ENCODE measurements at places on chromosomes 7 and 10.
A peak's percentile ranks its signal among the peaks of the same experiment; 100 is the strongest.

DNA sequence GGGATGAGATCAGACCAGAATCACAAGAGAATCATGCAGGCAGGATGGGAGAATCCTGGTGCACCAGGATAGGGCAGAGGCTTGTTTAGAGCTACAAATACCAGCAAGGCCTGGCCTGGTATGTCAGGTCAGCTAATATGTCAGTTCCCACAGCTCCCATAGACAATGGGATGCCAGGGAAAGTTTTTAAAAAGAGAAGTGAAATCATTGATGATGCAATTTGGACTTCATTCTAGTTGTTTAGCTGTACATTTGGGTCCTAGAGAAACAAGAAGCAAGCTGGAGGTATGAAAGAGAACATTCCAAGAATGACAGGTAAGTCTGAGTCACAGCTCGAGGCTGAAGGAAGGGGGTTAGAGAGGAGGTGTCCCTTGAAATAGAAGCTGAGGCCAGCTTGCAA lies 45.2 kb downstream of the GPR141 start:
- DNase-seq: no peak

GRCh38 chr10:60536529-60537114 lies 146.9 kb upstream of the ANK3 start:
- no peak for DNase-seq

- no peak for DNase-seq
Observed at GRCh38 chr7:112538726-112539255, 58.0 kb downstream of the LSMEM1 start.

DNA sequence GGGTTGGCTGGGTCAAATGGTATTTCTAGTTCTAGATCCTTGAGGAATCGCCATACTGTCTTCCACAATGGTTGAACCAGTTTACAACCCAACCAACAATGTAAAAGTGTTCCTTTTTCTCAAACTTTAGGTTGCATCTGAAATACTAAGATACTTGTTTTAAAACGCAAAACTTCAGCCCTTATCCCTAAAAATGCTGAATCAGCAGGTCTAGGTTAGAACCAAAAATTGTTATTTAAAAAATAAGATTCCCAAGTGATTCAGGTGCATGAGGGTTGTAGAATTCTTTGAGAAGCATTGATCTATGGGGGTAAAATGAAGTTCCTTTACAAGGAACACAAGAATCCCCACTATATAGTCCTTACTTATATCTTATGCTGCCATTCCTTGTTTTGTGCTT lies 56.5 kb upstream of the BICC1 start:
- DNase-seq: no peak

GRCh38 chr7:55485501-55486191 lies 86.7 kb downstream of the VOPP1 start:
- DNase-seq: no peak

- no peak for DNase-seq
Observed at GRCh38 chr7:20964281-20964918, 177.7 kb upstream of the SP8 start.

GRCh38 chr7:94658826-94659225 lies 2.9 kb upstream of the SGCE start:
- DNase-seq: no peak

DNA sequence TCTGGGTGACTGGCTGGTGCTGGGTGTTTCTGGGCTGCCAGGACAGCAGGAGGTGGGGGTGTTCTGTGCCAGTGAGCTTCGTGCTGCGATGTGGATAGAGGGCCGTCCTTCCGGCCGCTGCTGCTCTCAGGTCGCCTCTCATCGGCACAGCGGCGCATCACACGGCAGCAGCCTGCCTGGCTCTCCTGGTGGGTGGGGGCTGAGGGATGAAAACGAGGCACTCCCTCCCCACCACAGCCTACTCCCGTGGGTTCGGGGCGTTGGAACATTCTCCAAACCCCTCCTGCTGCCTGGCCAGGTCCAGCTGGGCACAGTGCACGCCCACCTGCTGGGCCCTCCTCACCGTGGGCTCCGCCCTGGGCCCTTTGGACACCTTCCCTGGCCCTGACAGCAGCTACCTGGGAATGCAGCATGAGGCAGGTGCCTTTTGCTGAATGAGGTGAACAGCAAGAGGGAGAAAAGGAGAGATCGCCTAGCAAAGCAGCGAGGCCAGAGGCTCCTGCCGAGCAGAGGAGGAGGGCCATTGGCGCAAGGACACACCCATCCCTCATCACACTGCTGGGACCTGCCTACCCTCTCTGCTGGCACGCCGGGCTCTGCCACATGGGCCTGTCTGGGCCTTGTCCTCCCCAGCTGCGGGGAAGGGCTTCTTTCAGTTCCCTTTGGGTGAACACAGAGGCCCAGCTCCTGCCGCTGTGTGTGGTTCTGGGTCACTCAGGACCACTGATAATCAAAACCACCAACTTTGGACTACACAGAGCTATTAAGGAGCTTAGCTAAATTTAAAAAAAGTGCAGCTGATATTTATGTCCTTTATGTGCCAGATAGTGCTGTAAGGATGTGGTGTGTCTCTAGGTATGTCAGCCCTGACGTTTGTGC lies 33.4 kb downstream of the INPP5A start:
- no peak for DNase-seq

DNA sequence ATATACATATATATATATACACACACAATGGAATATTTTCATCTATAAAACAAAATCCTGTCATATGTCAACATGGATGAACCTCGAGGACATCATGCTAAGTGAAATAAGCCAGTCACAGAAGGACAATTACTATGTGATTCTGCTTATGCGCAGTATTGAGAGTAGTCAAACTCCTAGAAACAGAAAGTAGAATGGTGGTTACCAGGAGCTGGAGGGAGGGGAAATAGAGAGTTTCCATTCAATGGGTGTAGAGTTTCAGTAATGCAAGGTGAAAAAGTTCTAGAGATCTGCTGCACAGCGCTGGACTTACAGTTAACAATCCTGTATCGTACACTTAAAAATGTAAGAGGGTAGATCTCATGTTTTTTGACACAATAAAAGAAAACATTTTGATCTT lies 181.9 kb downstream of the CDCA7L start:
- DNase-seq: no peak

- DNase-seq: no peak
Observed at GRCh38 chr10:51319173-51319435, 244.8 kb downstream of the PRKG1 start.

- no peak for DNase-seq
Observed at GRCh38 chr7:155312633-155313032, 15.0 kb downstream of the INSIG1 start.

- DNase-seq: peak; percentile 7
Observed at GRCh38 chr7:119720541-119720940, 552.4 kb upstream of the KCND2 start.

DNA sequence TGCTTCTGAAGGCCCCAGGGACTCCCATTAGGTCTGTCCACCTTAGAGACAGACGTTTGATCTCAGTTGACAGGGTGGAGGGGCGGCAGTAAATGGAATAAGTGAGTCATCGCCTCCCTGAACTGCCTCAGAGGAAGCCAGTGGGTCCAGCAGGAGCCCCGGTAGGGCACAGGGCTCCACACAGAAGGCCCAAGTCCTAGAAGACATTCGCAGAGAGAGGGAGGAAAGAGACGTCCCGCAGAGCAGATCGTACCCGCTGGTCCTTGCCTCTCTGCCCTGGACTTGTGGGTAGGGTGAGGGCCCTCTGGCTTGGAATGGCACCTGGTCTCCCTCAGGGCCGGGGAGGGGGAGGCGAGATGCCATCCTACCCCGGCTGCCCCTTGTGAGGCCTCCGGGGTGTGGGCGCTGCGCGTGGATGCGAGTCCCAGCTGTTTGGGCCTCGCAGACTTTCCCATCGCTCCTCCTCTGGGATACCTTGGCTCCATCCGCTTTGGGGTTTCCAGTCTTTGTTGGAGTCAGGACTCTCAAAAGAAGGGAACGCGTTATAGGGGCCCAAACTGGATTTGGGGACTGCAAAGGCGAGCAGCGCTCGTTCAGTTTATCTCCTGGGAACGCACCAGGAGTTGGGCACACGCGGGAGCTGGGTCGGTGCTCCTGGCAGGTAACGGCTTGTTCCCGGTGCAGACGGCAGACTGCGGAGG lies 5.1 kb downstream of the TLX1 start:
- no peak for DNase-seq

DNA sequence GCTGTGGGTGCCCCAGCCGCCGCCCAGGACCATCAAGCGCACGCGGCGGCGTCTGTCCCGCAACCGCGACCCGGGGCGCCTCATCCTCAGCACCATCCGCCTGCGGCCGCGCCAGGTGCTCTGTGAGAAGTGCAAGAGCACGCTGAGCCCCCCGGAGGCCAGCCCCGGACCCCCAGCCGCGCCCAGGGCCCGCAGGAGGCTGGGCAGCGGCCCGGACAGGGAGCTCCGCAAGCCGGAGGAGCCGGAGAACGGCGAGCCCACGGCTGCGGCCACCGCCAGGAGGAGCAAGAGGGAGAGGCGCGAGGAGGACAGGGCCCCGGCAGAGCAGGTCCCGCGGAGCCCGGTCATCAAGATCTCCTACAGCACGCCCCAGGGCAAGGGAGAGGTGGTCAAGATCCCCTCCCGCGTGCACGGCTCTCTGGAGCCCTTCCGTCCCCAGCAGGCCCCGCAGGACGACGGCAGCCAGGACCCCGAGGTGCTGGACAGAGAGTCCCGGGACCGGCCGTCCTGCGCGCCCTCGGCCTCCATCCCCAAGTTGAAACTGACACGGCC lies 8.0 kb downstream of the PWWP2B start:
- DNase-seq: no peak

- peak; percentile 20 for DNase-seq
Observed at GRCh38 chr7:107660381-107661080, at the start of gene SLC26A4. TSS of gene SLC26A4 (plus strand) at chr7:107660828. CDS start at chr7:107661642, 814 bp downstream.

DNA sequence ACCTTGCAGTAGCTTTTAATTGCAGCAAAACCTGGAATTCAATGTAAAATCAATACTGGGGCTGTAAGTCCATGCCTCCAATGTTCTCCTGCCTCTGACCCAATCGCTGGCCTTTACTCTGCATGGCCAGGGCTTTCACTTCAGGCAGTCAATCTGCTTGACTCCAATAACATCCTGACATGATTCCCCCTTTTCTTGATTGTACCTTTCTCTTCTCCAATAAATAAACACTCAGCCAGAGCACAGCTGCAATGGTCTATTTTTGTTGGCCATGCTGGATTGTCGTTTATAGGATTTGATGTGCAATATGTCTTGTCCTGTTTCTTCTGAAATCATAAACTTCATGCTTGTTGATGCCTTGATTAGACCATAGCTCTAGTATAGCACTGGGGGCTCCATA lies 97.8 kb upstream of the COL1A2 start:
- no peak for DNase-seq

- no peak for DNase-seq
Observed at GRCh38 chr10:47182934-47183703, 116.9 kb upstream of the GDF10 start.

DNA sequence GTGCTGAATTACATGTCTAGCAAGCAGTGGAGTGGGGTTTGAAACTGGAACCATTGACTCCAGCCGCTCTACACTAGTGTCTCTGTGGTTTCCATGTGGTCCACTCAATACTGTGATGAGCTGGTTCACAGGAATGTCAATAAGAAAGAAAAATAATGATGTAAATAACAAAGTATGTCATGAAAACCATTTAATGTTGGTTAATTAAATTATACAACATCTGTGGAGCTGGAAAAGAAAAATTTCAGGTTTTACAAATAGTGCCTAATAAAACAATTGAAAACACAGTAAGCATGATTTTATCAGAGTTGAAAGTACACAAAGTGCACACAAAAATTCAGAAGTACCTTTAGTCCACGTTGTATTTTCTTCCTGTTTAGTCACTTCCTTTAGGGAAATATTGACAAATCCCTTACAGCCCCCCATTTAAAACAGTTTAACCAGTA lies 28.7 kb upstream of the NAMPT start:
- DNase-seq: peak; percentile 55

GRCh38 chr10:29323367-29323766 lies 34.5 kb downstream of the LYZL1 start:
- DNase-seq: no peak

DNA sequence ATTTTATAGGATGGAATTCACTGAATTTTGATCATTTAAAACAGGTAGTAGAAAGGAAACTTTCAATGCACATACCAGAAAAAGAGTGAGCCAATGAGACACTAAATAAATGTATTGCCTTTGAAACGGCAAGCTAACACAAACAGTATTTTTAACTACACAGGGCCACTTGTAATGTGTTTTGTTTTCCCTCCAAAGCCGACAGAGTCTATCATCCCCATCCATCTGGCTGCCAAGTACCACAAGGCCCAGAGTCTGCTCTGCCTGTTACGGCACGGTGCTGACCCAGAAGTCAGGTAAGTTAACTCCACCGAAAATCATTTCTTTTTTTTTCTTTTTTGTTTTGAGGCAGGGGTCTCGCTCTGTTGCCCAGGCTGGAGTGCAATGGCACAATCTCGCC lies 1.5 kb downstream of the ANKRD61 start:
- no peak for DNase-seq

DNA sequence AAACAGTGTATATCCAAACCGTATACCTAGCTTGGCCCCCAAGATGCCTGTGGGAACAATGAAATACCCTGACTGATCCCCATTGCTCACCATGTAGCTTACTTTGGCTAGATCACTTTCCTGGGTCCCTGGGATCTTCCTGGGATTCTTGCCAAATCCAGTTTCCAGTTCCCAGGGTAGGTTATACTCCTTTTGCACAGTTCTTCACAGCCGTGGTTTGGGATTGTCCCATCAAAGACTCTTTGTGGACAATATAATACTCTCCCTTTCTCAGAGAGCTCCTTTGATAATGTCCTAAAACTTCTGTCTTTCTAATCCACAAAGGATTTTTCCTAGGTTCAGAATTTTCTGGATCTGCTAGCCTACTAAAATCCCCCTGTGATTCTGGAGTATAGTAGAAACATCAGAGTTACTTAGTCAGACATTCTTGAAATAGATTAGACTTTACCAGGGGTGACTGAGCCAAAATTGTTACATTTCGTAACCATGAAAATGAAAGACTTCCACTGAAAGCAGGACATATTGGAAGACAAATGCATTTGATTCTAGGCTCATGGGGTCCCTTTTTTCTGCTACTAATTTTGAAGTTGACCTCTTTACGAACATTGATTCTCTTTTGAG lies 388.3 kb upstream of the ETV1 start:
- DNase-seq: peak; percentile 9

DNA sequence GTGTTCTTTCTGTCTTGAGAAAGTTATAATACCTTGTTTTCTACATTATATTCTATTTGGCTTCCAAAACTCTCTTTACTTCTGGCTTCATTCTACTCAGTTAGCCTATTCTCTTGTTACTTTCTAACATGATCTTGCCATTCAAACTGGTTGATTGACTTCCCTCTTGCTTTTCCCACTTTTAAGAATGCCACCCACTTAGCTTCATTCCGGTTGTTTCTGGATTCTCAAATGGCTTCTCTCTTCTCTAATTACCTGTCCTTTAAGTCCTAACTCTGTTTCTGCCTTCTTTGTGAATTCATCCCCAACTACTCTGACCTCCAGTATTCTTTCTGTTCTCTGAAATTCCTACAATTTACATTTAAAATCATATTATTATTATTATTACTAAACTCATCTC lies 52.0 kb downstream of the ANKIB1 start:
- no peak for DNase-seq
